ENCODE measurements at places on chromosomes 12 and 14.

DNA sequence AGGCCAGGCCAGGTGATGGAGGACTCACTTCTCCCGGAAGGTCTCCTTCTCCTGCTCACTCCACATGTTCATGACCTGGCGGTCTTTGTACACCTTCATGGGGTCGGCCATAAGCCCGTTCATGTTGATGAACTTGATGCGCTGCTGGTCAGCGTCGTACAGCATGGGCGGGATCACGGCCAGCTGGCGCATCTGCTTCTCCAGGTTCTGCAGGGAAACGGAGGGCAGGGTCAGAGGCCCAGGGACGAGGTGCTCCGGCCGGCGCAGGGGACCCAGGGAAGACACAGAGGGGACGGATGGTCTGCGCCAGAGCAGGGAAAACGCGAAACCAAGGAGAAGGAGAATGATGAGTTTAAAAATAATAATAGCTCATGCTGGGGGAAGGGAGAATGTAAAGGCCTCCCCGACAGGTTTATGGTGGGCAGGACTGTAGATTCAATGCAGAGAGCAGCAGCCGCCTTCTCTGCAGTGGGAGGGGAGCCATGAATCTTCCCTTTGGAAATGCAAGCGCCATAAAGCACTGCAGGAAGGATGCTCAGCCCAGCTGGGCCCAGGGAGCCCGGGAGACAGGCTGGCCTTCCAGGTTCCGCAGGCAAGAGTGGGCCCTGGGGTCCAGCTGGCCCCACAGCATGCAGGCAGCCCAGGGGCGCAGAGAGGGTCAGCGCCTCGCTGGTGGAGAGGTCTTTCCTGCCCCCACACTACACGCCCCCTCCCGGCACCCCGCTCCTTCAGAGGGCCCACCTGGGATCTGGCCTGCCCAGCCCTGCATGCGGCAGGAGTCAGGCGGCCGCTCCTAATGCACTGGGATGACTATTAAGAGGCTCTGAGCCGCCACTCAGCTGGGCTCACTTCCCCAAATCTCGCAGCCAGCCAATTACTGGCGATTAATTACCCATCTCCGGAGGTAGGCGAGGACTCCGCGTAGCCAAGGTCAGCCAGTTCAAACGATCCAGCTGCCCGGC is 132.0 kb downstream of the RFLNA start:
- no peak for DNase-seq

DNA sequence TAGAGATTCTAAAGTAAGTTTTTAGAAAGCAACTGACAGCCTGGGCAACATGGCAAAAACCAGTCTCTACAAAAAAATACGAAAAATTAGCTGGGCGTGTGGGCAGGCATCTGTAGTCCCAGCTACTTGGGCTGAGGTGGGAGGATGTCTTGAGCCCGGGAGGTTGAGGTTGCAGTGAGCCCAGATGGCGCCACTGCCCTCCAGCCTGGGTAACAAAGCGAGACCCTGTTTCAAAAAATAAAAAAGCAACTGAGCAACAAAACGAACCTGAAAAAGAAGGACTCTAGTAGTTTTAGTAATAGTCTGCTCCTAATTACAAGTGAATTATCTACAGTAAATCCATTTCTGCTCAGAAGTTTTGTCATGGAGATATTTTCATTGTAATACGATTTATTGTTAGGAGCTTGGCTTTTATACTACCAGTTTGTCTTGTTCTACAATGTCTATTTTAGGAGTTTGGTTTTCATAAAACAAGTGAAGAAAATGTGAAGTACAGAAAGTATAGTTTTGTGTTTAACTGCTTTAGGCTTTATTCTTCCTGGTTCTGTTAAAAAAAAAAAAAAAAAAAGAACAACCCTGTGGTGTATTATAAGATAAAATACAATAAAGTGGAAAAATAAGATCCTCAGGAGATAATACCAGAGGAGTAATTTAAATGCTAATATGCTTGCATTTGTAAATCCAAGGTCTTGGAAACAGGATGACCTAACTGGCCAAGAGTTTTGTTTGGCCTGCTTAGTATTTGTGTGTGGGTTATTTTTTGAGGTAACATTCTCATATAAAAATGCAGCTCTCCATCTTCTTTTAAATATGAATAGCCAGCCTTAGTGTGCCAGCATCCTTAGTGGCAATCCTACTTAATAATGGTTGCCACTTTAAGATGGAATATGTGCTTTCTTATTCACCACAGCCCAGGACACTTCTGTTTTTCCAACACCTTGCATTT is 2.8 kb downstream of the TMX1 start:
- no peak for DNase-seq

DNA sequence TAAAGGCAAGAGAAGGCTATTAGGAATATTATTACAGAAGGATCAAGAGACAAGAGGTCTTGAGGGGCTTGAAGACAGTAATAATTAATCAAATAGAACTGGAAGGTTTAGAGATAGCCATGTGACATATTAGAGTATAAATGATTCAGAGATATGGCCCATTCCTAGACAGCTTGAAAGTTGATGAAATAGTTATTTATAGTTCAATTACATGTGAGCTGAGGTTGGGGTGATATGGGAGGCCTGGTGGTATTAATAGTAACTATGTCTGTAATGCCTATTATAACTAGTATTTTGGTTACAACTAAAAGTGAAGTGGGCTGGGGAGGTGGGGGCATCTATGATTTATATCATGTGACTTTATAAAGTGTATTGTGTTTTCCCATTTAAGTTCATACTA is 14.1 kb upstream of the MIS18BP1 start:
- DNase-seq: no peak

DNA sequence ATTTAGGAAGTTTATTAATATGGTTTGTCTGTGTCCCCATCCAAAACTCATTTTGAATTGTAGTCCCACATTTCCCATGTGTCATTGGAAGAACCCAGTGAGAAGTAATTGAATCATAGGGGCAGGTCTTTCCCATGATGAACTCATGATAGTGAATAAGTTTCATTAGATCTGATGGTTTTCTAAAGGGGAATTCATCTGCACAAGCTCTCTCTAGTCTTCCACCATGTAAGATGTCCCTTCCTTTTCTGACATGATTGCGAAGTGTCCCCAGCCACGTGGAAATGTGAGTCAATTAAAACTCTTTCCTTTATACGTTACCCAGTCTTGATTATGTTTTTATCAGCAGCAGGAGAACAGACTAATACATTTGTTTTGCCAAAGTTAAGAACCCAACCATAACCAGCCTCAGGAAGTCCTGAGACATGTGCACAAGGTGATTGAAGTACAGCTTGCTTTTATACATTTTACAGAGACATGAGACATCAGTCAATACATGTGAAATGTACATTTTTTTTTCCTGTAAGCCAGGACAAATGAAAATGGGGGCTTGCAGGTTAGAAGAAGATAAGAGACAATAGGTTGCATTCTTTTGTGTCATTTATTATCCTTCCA is 1136.7 kb downstream of the TMEM121 start:
- DNase-seq: no peak

DNA sequence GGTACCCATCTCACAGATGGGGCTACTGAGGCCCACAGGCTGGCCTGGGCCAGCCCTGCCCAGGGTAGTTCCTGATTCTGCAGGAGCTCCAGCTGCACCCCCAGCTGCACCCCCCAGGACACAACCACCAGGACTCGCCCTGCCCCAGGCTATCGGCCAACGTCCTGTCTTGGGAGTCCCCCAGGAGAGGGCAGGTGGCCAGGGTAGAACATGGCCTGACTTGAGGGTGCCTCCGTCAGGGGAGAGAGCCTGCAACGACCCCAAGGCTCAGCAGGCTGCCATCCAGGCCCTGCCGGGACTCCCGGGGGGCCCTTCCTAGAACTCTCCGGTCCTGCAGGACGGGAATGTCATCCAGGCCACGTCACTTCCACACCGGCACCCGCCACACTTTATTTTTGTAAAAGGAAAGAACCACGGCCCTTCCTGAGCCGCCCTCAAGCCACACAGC is 15.8 kb downstream of the JAG2 start:
- no peak for DNase-seq

- DNase-seq: peak; percentile 100
Observed at GRCh38 chr12:103560604-103561101, 26.4 kb upstream of the STAB2 start.

DNA sequence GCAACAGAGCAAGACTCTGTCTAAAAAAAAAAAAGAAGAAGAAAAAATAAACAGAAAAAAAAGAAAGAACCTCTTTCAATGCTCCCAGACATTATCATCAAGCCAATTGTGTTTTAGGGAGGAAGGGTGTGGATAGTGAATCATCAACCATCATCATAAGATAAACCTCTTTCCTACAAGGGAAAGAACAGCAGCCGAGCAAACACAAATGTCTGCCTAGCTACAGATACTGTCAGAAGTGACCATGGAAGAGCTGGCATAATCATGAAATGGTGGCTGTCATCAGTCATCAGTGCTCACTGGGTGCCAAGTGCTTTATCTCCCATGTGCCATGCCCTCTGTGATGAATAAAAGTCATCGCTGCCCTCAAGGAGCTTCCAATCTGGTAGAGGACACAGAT is 46.6 kb downstream of the SLC17A8 start:
- peak; percentile 51 for DNase-seq

GRCh38 chr12:116018282-116018681 is 259.2 kb downstream of the MED13L start:
- no peak for DNase-seq

DNA sequence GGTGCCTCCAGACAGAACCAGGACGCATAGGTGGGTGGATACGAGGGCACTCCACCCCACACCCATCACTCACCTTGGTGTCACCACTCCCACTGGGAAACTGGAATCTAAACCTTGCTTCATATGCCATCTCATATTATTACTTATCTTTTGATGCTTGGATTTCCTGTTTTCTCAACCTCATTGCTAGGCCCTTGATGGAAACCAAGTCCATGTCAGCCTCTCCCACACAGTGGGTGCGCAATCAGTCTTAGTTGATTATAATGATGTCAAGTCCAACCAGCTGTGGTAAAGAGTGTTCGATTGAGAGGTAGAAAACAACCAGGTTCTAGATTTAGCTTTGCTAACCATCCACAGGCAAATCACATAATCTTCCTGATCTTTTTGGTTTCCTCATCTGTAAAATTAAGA is 584 bp upstream of the DDHD1 start:
- no peak for DNase-seq

DNA sequence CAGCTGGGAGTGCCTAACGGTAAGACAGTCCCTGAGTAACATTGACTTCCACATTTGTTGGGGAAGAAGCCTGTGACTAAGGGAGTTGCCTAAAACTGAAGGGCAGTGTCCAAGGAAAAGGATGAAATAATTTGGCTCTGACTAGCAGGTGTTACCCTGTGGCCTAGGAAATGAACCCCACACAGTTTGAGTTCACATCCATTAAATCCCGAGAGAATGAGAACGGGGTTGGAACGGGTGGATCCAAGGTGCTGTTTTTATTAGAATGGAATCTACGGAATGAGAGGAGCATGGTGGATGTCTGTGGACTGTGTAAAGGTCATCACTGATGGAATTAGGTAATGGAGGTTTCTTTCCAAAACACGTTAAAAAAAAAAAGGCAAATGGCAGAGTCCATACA is 324.0 kb downstream of the MED13L start:
- no peak for DNase-seq

GRCh38 chr14:68423686-68424085 is 369.2 kb downstream of the ZFP36L1 start:
- DNase-seq: no peak

- DNase-seq: peak; percentile 54
Observed at GRCh38 chr12:98002887-98003493, 512.4 kb upstream of the TMPO start.

Measured in bronchial epithelial cell (primary cell).